ENCODE measurements at places on chromosomes 2 and 18. TPM values are rescaled to one million over a fixed set of nuclear protein-coding genes. Genes with fewer than 3 reads are reported as not detected.

TACR1 gene
- not detected for total RNA-seq

RTKN gene
- 56.2 TPM for total RNA-seq

FAM228B gene
- total RNA-seq: 5.6 TPM

XRCC5 gene
- total RNA-seq: 292 TPM

RELCH gene
- total RNA-seq: 29.0 TPM

ALPP gene
- 6.2 TPM for total RNA-seq

FBXO36 gene
- total RNA-seq: 5.0 TPM

TTC31 gene
- total RNA-seq: 34.6 TPM

TRPM8 gene
- total RNA-seq: not detected

SP140 gene
- 0.41 TPM for total RNA-seq

GALNT13 gene
- 22.8 TPM for total RNA-seq

SERPINB2 gene
- not detected for total RNA-seq

MEP1B gene
- total RNA-seq: not detected

UGT1A10 gene
- total RNA-seq: not detected

RAX gene
- not detected for total RNA-seq

TFPI gene
- 41.1 TPM for total RNA-seq

ALK gene
- total RNA-seq: not detected

ASPRV1 gene
- total RNA-seq: 0.55 TPM

SCLY gene
- total RNA-seq: 42.8 TPM

UPP2 gene
- not detected for total RNA-seq

Data from G401 (cell line).